ENCODE measurements at places on chromosomes 6 and 20. TPM values are rescaled to one million over a fixed set of nuclear protein-coding genes. Genes with fewer than 3 reads are reported as not detected.

- DNase-seq: no peak
Observed at GRCh38 chr6:147154454-147154853, 49.8 kb upstream of the STXBP5 start.

- no peak for DNase-seq
Observed at GRCh38 chr6:107793191-107793590, 30.9 kb downstream of the SCML4 start.

- no peak for DNase-seq
Observed at GRCh38 chr6:98486057-98486456, 348.3 kb upstream of the POU3F2 start.

DNA sequence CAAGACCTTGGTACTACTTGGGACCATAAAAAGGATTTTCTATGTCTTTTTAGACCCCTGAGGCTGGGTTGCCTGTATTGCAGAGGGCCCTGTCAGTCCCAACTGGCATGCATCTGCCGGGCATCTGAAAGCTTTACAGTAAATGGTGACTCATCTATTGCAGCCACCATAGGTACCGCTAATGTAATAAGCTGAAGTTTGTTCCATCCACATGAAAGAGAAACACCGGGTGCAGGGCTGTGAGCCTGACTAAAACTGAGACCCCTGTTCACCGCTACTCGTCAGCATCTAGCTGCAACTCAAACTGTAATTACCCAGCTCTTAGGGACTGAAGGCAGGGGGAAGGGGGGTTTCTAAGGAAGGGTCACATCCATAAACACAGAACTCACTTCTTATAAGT is 49.5 kb downstream of the TRERF1 start:
- no peak for DNase-seq

- DNase-seq: peak; percentile 93
Observed at GRCh38 chr6:11732036-11732631, 46.5 kb downstream of the ADTRP start.

GRCh38 chr6:87504441-87504840 is 31.7 kb downstream of the SLC35A1 start:
- no peak for DNase-seq

- DNase-seq: no peak
Observed at GRCh38 chr20:46396052-46396740, 10.2 kb downstream of the ELMO2 start.

DNA sequence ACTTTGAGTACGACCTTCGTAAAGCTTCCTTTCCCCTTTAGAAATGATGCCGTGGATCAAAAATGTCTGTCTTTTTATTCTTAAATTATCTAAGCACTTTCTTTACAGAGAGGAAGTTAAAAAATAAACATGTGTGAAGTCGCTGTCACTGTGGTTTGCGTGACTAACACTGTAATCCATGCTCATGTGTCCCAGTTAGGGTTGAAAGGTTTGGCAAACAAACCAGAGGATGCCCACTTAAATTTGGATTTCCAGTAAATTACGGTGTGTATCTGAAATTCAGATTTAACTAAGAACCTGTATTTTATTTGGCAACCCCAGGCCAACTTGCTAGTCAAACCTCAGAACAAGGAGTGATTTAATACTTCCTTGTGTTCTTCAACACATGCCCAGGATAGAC is 21.1 kb downstream of the HLA-DRB1 start:
- no peak for DNase-seq

DNA sequence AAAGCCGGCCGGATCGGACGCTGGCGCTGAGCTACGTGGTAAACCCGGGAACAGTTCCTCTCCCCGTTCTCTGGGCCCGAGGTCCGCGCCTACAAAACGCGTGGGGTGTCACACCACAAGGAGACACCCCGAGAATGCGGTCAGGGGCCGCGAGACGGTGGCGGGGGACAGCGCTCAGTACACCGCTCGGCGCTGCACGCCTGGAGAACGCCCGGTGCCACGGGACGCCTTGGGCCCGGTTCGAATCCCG is 670 bp downstream of the NCOA5 start:
- DNase-seq: no peak

DNA sequence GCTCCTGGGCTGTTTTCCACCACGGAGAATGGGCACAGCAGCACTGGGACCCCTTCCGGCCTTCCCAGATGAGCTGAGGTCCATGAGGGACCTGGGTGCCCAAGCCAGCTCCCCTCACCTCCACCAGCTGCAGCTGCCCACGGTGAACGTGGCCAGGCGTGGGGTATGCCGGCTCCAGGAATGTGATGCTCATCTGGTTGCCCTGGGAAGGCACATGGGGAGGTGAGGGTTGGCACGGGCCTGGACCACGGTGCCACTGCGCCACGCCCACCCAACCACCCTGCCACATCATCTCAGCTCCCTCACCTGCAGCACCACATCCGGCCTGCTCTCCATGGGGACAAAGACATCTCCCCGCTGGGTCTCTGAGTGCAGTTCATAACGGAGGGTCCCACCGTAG is 23.8 kb downstream of the ADRM1 start:
- no peak for DNase-seq

DNA sequence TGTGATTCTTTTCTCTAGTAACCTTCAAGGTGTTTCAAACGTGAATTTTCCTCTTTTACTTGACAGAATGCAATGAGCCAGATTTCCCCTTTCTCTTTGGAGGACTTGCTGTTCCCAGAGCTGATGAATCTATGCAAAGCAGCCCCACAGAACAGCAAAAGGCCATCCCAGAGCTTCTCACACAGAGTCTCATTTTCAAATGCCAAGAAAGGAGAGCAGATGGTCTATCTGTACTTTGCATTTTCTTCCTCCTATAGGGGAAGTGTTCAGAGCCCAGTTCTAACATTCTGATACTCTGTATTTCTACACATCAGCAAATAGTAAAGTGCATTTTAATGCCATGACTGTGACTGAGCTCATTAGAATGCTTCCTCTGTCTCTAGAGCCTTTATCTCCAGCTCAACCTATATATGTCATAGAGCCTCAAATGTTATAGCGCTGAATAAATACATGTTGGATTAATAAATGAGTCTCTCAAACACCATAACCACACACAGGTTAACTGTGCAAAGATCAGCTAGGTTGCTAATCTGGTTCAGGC is 81.8 kb upstream of the EYA4 start:
- DNase-seq: no peak

- DNase-seq: peak; percentile 73
Observed at GRCh38 chr20:58993332-58994248, 12.5 kb downstream of the NELFCD start.

Gene TINAG
- not detected for total RNA-seq

Gene SPTLC3
- 12.1 TPM for total RNA-seq

Gene CAP2
- 28.4 TPM for total RNA-seq

Gene GFRA4
- not detected for total RNA-seq
